H54 (cell line): ENCODE measurements at places on chromosomes 3 and 15.

DNA sequence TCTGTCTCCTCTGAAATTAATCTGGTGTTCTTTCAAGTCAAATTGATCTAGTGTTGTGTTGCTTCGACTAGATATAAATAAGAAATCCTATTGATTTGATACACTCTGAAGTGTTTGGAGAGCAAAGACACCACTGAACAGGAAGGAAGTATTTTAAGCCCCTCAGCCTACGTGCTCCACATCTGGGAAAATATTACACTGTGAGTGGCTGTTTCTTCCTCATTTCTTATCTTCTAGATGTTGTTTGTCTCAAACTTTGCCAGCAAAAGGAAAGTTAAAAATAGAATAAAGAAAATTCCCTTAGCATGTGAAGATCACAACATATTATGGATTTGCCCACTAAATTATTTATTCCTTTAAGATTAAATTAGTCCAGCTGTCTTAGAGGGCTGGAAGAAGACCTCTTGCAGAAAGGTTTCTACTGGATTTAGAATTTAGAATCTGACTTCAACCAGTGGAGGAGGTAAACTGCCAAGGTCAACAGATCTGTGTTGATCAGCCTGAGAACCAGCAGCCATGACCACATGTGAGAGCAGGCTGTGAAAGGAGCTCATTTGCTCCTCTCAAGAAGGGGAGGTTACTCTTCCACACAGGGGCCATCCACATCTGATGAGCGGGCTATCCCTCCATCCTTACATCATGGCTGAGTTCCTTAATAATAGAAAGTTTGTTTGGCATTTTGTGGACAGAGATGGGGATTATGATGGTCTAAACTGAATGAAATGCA, 46.3 kb upstream of the ACKR4 start:
- DNase-seq, result no peak

DNA sequence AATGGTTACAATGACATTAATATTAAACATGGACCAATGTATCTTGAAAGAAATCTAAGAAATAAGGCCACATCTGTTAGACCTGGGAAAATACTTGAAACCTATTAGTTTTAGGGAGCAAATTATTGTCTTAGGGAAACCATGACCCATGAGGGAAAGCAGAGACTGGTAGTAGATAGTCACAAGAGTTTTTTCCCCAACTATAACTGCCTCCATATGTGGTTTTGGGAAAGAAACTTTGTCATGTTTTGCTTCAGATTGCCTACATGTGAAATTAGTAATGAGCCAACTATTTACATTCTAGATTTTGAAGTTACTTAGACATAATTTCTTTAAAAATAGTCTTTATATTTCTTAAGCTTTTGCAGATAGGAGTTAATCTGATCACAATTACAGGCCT, 474.9 kb downstream of the ROBO2 start:
- DNase-seq, result no peak

GRCh38 chr15:22874256-22874655, 35.8 kb downstream of the NIPA2 start:
- no peak for DNase-seq

- DNase-seq, result no peak
These were observed 36.2 kb downstream of the C2CD4B start for GRCh38 chr15:62128916-62129315.

- DNase-seq, result no peak
These were observed 148.5 kb upstream of the PDZRN3 start for GRCh38 chr3:73773233-73773632.

DNA sequence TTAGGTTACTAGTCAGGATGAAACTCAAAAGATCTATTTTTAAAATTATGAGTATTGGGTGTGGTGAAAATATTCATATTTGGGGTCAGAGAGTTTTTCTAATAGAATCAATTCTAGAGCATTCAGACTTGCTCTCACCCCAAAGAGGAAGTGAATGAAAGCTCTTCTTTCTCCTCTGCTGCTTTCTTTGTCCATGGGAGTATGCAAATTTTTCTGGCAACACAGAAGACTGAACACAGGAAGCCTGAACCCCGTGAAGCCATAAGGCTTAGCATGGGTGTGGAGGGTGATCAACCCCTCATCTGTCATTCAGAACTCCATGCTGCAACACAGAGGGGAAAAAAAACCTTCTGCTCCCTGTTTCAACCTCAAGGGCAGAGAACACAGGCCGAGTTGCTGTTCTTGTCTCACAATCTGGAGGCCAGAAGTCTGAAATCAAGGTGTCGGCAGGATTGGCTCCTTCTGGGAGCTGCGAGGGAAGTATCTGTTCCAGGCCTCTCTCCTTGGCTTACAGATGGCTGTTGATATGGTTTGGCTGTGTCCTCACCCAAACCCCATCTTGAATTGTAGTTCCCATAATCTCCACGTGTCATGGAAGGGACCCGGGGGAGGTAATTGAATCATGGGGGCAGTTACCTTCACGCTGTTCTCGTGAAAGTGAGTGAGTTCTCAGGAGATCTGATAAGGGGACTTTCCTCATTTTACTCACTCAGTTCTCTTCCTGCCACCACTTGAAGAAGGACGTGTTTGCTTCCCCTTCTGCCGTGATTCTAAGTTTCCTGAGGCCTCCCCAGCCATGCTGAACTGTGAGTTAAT, 33.7 kb upstream of the CD47 start:
- no peak for DNase-seq

DNA sequence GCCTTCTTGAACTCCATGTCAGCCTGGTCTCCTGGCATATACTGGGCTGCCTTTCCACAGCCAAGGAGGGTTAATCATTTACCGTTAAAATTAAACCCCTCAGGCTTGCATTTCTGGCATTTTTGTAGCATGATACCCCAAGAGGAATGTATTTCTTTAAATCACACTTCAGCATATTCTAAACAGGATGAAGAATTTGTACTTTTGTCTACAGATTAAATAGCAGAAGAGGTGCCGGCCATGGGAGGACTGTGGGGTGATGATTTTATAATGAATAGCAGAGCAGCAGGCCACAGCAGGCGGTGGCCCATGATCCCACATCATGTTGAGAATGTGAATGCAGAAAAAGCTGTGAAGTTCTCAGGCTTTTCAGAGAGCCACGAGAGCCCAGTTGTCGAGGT, 90.2 kb downstream of the ARNT2 start:
- DNase-seq, result no peak

DNA sequence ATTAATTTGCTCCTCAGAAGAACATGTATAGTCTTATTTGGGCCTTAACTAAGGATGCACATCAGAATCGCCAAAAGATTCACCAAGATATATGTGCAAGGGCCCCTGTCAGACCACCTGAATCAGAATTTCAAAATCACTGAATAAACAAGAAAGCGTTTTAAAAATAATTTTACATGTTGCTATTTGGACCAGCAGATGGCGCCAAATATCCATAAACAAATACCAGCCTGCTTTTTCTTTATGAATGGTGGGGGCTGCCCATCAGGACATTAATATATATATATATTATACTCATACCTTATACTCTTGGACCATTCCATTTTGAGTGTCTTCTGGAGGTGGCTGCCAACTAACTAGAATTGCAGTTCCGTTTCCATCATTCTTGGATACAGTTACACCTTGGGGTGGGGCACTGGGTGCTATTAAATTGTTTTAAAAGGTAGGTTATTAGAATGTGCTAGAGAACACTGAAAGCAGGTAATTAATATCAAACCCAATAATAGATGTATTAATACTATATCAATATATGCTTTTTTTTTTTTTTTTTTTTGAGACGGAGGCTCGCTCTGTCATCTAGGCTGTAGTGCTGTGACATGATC, 1108.3 kb downstream of the ROBO1 start:
- DNase-seq, result no peak

GRCh38 chr15:88003541-88004327, 252.8 kb downstream of the NTRK3 start:
- DNase-seq, result no peak

DNA sequence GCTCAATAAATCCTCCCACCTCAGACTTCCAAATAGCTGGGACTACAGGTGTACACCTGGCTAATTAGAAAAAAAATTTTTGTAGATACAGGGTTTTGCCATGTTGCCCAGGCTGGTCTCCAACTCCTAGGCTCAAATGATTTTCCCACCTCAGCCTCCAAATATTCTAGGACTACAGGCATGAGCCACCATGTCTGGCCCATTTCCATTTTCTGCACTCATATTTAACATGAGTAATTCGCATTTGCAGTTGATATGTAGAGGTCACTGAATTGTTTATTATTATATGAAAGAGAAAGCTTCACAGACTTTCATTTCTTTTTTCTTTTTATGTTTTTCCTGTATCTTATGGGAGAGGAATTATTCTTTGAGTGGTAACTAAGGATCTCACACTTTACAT, 492.7 kb downstream of the CNTN3 start:
- no peak for DNase-seq

DNA sequence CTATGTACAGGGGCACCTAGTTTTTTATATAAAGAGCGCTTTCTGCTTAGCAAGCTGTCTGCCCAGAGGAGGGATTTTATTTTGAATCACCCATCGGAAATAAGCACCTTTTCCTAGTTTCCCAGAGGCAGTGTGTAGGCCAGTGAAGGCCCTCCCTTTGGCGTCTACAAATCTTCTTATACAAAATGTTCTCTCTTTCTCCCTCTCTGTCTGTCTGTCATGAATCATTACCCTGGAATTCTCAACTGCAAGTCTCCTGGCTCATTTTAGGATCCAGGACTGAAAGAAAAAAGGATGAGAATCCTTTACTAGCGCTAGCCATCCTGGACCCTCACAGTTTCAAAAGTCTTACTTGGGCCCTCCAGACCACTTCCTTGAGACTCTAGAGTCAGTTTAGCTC, 728.1 kb downstream of the OTOL1 start:
- DNase-seq, result peak; percentile 1
